Kidney (tissue), 22 donors: ENCODE measurements at places on chromosomes 13 and 19. TPM values are rescaled to one million over a fixed set of nuclear protein-coding genes. Genes with fewer than 3 reads are reported as not detected.
A peak's percentile ranks its signal among the peaks of the same experiment; 100 is the strongest.

DNA sequence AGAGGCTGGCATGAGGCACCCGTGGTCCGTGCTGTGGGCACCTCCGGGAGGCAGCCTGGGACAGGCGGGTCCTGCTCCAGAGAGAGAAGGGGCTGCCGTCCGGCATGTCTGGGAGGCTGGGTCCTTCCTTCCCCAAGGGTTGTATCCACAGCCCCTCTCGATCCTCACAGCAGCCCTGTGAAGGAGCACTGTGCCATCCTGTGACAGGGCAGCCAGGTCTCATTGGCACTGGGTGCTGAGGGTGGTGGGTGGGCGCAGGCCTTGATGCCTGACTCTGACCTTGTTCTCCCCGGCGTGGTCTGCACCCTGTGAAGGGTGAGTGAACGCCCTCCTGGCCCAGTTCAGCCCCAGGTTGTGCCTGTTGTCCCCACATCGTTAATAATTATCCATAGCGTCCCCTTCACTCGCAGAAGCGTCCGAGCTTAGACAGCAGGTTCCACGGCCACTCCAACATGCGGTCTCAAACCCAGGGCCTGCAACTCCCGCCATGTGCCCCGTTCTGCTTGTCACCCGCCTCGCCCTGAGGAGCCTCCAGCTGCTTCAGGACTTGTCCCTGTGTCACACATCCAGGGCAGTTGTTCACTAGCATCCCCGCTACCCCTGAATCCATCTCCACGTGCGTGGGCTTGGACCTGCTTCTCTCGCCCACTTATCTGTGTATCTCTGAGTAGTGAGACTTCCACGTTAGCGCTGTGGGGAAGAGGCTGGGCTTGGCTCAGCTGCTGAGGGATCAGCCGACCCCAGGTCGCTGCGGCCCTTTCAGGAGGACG, 10.6 kb downstream of the ATP11A start:
- DNase-seq: peak; percentile 61

GRCh38 chr19:48830088-48830487, 6.2 kb downstream of the HSD17B14 start:
- peak; percentile 33 for DNase-seq

- no peak for DNase-seq
Observed at GRCh38 chr13:76723551-76724232, 162.5 kb downstream of the KCTD12 start.

- DNase-seq: peak; percentile 98
Observed at GRCh38 chr13:24160458-24161009, at the start of gene SPATA13. Gene SPATA13 (plus strand): TSS chr13:24160720. CDS start chr13:24222930, 62,210 bp downstream.

- DNase-seq: no peak
Observed at GRCh38 chr13:93750676-93751075, 524.1 kb downstream of the GPC6 start.

- no peak for DNase-seq
Observed at GRCh38 chr19:40803170-40803856, 4.3 kb downstream of the EGLN2 start.

The MISP gene
- polyA plus RNA-seq: 19.6 TPM

- no peak for DNase-seq
Observed at GRCh38 chr19:4300589-4300988, 1.6 kb downstream of the TMIGD2 start.

GRCh38 chr19:32252333-32252669, 93.1 kb upstream of the ZNF507 start:
- no peak for DNase-seq

DNA sequence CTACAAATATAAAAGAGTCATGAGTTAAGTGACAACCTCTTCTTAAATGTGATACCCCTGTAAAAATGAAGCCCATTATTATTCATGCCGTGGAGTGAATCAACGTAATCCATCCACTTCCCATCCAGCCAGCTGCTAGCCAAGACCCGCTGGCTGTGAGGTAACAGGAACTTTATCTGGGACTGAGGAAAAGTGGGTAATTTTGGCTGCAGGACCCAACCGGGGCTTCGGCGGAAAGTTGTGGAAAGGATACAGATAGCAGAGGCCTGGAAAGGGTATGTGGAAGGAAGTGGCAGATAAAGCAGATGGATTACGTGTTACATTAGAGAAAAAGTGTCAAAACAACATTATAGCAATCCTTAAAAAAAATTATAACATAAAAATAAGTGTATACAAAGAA, 48.3 kb downstream of the SLC7A1 start:
- DNase-seq: no peak

- no peak for DNase-seq
Observed at GRCh38 chr13:44283600-44283999, 90.0 kb upstream of the SERP2 start.

The ZNF574 gene
- polyA plus RNA-seq: 7.2 TPM

DNA sequence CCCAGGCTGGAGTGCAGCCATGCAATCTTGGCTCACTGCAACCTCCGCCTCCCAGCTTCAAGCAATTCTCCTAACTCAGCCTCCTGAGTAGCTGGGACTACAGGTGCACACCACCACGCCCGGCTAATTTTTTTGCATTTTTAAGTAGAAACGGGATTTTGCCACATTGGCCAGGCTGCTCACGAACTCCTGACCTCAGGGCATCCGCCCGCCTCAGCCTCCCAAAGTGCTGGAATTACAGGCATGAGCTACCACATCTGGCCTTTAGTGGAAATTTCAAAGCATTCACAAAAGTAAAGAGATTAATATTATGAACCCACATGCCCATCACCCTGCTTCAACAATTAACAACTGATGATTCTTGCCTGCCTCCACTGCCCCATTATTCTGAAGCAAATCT, 20.5 kb upstream of the LATS2 start:
- DNase-seq: no peak

DNA sequence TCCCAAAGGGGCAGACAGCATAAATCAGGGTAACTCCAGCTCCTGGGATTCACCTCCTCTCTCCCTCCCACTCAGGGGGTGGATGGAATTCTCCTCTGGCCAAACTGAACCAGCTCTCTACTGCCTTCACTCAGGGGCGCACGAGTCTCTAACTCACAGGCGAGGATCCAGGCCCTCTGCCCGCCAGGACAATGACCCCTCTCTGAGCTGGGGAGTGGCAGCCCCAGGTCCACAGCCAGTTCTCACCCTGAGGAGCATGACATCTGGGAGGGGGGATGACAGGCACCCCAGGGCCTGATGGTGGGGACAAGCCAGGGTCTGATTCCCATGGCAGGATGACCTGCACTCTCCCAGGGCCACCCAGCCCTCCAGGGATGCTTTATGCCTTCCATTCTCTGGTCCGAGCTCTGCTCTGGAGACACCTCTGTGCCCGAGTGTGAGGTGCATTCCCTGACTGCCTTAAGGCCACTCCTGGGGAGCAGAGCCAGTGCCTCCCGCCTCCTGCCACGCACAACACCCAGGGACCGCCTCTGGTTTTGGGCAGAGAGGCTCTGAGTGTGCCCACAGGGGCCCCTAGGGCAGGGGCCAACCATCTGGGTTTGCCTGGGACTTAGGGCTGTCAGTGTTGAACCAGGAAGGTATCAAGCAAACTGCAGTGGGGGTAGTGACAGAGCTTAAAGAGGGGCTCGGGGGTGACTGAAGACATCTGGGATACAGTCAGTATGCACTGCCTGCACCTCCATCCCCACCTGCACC, 66.2 kb downstream of the GNG7 start:
- peak; percentile 77 for DNase-seq

The KCNJ14 gene
- 0.28 TPM for polyA plus RNA-seq

DNA sequence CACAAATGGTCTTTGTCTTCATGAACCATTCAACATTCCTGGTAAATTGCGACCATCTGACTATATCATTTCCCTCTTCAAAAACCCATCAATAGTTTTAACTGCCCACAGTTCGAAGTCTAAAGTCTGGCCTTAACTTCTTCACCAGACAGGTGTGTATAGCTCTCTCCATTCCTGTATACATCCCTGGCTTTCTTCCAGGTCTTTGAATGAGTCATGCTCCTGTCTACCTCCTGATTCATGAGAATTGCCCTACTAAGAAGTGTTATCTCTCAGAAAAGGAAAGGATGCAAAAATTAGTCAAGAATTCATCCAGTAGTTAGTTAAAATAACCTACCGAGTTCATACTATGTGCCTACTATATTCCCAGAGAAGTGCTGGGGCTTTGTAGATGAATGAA, 225.0 kb downstream of the TBC1D4 start:
- no peak for DNase-seq

DNA sequence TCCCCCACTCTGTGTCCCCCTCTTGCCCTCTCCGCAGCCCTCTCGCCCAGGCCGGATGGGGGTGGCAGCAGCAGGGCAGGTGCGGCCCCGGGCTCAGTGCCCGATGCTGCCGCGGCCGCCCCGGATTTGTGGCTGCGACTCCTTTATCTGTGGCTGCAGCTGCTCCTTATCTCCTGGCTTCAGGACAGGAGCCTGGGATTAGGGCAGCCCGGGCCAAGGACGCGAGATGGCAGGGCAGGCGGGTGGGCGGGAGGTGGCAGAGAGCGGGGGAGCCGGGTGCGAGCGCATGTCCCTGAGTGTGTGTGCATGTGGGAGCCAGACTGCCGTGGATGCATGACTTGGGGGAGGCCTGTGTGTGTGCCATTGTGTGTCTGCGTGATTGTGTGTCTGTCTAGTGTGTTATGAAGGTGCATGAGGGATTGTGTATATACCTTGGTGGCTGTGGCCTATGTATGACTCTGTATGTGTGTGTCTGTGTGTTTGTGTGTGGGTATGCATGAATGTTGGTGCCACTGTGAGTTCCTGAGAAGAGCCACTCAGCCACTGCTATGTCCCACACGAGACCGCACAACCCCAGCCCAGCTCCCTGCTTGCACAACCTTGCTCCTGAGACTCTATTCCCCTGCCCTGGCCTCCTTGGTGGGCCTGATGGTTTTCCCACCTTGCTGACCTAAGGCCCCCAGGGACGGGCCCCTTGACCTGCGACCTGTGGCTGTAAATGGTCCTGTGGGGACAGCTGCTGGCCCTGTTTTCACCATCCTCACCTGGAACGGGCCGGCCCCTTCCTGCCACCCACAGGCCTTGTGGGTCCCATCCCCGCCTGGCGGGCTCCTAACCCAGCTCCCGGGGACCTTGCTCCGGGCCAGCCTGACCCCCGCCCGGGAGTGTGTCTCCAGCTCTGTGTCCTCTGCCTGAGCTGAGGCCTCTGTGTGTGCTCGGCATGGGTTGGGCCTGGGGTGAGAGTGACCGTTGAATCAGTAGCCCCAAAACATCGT, 5.3 kb upstream of the NRTN start:
- DNase-seq: no peak

The OR10H1 gene
- polyA plus RNA-seq: not detected

DNA sequence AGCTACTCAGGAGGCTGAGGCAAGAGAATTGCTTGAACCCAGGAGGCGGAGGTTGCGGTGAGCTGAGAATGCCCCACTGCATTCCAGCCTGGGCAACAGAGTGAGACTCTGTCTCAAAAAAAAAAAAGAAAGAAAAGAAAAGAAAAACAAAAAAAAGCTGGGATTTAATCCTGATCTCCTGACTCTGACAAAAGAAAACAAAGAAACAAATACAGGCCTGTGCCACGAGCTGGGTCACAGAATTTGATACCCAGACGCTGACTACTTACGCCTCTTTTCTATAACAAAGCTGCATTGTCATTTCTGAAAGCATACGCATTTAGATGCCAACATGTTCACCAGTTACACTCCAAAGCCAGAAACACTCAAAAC, 18.2 kb upstream of the GTF2F2 start:
- peak; percentile 37 for DNase-seq

The RNF6 gene
- polyA plus RNA-seq: 11.4 TPM

The MAB21L1 gene
- polyA plus RNA-seq: 0.17 TPM

GRCh38 chr19:48556163-48556562, 4.2 kb downstream of the SULT2B1 start:
- DNase-seq: no peak

DNA sequence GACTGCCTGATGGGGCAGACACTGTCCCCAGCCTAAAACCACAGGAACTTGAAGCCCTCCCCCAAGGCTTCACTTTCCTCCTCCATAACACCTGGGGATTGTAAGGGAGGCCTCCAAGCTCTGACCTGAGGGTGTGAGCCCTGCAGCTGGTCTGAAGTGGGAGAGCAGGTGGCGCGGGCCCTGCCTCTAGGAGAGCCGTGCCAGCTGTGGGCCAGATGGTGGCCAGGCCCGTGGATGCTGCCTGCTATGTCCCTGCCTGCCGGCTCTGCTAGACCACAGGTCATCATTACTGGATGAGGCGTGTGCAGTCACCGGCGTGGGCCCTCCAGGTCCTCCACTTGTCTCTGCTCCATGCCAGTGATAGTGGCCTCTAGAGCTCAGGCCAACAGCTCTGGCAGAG, 3.5 kb upstream of the KLHL26 start:
- DNase-seq: peak; percentile 39

GRCh38 chr13:106753251-106753650, 185.3 kb upstream of the ARGLU1 start:
- peak; percentile 41 for DNase-seq

DNA sequence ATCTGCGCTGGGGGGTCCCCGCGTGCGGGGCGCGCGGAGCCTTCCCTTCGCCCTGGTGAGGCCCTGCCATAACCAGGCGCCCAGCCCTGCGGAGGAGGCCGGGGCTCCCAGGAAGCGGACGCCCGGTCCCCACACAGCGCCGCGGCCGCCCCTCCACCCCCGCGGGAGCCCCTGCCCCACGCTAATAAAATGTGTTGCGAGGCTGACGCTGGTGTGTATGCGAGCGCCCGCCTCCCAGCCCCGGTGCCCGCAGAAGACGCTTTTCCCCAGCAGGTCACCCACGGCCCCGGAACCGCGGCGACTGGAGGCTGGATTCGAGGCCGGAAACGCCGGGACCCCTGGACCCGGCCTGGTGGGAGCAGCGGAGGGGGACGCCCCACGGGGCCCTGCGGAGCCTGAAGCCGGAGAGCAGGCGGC, 12.1 kb upstream of the CDC34 start:
- DNase-seq: no peak

GRCh38 chr13:40390401-40390916, 276.0 kb downstream of the FOXO1 start:
- DNase-seq: no peak

- DNase-seq: peak; percentile 96
Observed at GRCh38 chr19:52336117-52336790, at the start of gene ZNF610. Gene ZNF610 (plus strand): TSS chr19:52336243. CDS start chr19:52349173, 12,930 bp downstream.

- DNase-seq: no peak
Observed at GRCh38 chr19:50419580-50420035, 870 bp downstream of the SPIB start.

The CGB2 gene
- not detected for polyA plus RNA-seq

GRCh38 chr13:103431856-103432255, 365.6 kb upstream of the SLC10A2 start:
- DNase-seq: no peak

The PALM gene
- 92.3 TPM for polyA plus RNA-seq

GRCh38 chr19:53333066-53333462, 485 bp upstream of the ZNF845 start:
- DNase-seq: no peak

- no peak for DNase-seq
Observed at GRCh38 chr19:8576273-8576993, 809 bp downstream of the MYO1F start.
